ENCODE measurements at places on chromosomes 1 and 21. TPM values are rescaled to one million over a fixed set of nuclear protein-coding genes. Genes with fewer than 3 reads are reported as not detected.

The DESI2 gene
- total RNA-seq = 13.0 TPM

The OR6K3 gene
- not detected for total RNA-seq

The LCE1E gene
- total RNA-seq = not detected

The AMPD2 gene
- total RNA-seq = 97.6 TPM

The CCDC181 gene
- 9.8 TPM for total RNA-seq

The ZBTB48 gene
- 30.5 TPM for total RNA-seq

The MUTYH gene
- total RNA-seq = 28.5 TPM

The SPRR1B gene
- not detected for total RNA-seq

The SPRR2D gene
- total RNA-seq = not detected

The LRIG2 gene
- 16.8 TPM for total RNA-seq

The GNG4 gene
- 23.2 TPM for total RNA-seq

The CATSPERE gene
- total RNA-seq = 4.9 TPM

The DMRTA2 gene
- 0.60 TPM for total RNA-seq

The SPRR1A gene
- not detected for total RNA-seq

The CYP4A11 gene
- total RNA-seq = not detected

The KRTAP19-2 gene
- total RNA-seq = not detected

The KRTAP19-5 gene
- not detected for total RNA-seq

The FCRL4 gene
- total RNA-seq = not detected

The GSTM1 gene
- not detected for total RNA-seq

The MEX3A gene
- total RNA-seq = 2.2 TPM

The FMO2 gene
- total RNA-seq = 7.9 TPM

The DMBX1 gene
- total RNA-seq = not detected

The RGS13 gene
- not detected for total RNA-seq

The GBP7 gene
- total RNA-seq = not detected

The PDPN gene
- total RNA-seq = 13.0 TPM

The DPT gene
- 1.8 TPM for total RNA-seq

The HMCN1 gene
- 1.0 TPM for total RNA-seq

Measured in dorsolateral prefrontal cortex (tissue), 122 donors.